CD4-positive, alpha-beta memory T cell (primary cell): ENCODE measurements at places on chromosomes 2 and 18. TPM values are rescaled to one million over a fixed set of nuclear protein-coding genes. Genes with fewer than 3 reads are reported as not detected.

The INO80D gene
- total RNA-seq, result 41.3 TPM

The SETBP1 gene
- 0.03 TPM for total RNA-seq

- no peak for DNase-seq
Observed at GRCh38 chr2:150612957-150613710, 125.7 kb upstream of the RND3 start.

DNA sequence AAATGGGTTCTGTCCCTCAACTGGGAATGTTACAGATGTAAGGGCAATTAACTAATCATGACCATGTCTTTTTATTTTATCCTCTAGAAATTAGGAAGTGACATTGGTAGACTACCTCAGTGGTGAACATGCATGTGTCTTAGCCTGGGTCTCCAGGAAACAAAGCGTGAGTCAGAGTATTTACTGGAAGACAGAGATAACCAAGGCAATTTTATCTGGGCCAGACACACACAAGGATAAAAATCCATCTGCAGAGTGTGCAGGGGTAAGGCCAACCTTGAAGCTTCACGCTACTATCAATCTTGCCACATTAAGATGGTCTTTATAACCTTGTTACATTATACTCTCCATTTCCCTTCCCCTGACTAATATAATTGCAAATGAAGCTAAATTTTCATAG, 487.5 kb downstream of the SUCLG1 start:
- DNase-seq, result no peak

GRCh38 chr2:66547118-66547517, 112.2 kb downstream of the MEIS1 start:
- no peak for DNase-seq

The LYG2 gene
- total RNA-seq, result not detected
